ENCODE measurements at places on chromosomes 4 and X.

DNA sequence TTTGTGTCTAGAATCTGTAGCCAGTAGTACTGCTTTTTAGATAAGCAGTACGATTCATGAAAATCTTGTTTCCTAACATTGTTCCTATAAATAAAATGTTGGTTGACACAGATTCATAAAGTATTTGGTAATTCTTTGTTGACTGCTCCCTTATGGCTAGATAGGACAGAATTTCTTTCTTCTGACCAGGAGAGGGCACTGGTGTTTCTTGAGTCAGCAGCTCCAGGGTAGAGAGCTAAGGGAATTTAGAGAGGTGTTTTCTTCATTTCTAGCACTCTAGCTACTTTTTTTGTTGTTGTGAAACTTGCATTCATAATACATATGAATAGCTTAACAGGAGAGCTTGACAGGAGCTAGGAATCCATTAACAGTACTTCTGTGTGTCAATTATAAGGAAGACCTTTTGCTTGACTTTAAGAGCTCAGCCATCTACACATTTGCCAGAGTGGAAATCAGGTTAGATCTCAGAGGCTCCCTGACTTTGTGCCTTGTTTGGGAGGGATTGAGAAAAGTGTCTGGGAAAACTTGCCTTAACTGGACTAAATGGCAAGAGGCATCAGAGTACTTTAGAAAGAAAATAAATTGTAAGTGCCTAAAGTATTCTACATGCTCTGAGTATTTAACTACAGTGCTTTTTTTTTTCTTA, 756.1 kb downstream of the SH3BGRL start:
- no peak for DNase-seq

DNA sequence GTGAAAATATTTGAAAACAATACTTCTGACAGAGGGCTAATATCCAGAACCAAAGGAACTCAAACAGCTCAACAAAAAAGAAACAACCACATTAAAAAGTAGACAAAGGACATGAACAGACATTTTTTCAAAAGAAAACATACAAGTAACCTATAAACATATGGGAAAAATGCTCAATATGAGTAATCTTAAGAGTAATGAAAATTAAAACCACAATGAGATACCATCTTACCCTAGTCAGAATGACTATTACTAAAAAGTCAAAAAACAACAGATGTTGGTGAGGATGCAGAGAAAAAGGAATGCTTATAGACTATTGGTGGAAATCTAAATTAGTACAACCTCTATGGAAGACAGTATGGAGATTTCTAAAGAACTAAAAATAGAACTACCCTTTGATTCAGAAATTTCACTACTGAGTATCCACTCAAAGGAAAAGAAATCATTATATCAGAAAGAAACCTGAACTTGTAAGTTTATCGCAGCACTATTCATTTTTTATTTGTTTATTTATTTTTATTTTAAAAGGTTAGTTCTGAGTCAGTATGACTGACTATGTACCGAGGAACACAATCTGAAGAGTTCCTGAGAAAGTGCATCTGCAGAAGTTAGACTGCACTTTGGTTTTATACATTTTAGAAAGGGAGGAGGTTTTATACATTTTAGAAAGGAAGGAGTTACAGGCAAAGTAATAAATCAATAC, 231.3 kb downstream of the INPP4B start:
- DNase-seq: no peak

GRCh38 chr4:48970471-48970921, 15.6 kb upstream of the CWH43 start:
- DNase-seq: no peak

DNA sequence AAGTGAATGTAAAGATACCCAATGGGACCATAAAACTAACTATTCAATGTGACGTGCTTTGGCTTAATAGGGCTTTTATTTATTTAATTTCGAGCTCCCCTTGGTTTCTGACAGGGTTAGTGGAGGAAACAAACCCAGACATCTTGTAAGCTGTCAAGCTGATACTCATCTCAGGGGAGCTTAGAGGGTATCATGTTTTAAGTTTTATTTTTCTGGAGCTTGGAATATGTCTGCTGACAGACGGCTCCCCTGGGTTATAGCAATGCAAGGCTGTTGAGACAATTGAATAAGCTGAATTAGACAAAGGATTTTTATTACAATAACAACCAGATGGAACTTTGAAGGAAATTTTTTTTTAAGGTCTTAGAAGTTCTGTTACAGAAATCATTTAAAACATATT, 456.5 kb downstream of the IL1RAPL1 start:
- DNase-seq: no peak

DNA sequence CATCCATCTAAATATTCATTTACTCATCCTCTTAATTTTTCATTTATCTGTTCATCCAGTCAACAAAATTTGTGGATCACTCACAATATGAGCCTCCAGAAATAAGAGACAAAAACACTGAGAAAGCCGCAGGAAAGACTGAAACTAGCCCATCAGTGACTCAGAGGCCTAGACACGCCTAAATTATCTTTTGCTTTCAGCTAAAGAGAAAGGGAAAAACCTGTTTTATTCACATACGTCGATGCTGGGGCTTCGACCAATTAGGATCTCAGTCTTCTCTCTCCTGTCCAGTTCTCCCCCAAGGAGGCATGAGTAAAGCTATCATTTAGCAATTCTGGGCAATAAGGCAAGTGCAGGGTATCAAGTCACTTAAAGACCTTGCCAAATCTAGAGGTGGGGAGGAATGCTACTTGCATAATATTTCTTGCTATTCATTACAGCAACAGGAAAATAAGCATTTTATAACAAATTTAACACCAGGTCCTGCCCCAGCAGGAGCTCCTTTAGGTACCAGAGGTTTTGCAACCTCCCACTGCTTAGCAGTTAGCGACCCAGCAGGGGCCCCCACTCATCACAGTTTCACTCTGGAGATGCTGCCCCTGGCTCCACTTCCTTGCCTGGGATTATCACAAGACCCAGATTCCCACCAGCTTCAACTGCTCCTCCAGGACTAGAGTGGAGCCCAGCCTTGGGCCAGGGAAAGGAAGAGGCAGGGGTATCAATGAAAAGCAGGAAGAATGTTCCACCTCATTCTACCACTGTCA, 30.1 kb upstream of the TMEM154 start:
- no peak for DNase-seq

DNA sequence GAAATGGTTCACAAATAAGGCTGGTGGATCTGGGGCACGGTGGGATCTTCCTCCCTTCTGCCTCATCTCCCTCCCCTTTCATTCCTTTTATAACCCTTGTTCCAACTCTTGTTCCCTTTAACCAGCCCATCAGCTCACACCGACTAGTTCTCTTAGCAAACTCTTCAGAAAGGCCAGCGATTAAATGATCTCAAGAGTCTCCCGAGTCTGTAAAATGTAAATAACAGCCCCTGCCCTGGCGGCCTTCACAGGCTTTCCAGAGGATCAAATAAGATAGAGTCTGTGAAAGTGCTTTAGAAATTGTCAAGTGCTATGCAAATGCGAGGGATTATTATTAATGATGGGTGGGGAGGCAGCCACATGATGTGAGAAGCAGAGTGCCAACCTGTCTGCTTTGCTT, 27.1 kb downstream of the TSC22D3 start:
- no peak for DNase-seq

DNA sequence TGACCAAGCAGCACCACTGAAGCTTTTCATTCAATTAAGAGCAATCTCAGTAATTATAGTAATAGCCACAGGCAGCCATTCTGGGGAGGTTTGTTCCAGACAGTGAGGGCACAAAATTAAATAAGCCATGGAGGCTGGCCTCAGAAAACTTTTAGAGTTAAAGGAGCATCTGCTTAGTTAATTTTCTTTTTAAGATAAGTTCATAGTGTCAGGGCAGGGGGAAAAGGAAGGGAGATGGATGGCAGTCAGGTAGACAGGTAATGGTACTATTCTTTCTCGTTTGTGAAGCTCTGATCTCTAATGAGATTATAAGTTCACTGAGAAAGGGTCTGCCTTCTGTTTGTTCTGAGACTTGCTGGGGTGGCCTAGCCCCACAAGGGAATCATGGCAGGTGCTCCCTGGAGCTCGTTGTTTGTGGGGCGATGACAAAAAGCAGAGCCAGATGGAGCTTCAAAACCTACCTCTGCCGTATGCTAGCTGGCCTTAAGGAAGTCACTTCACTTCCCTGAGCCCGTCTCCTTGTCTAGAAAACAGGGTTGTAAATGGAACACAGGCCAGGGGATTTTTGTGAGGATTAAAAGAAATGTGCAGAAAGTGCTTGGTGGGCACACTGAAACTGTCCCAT, 44.6 kb upstream of the FGFBP2 start:
- DNase-seq: no peak

- DNase-seq: no peak
Observed at GRCh38 chr4:12375805-12376204, 947.1 kb upstream of the HS3ST1 start.

- DNase-seq: peak; percentile 55
Observed at GRCh38 chr4:128528793-128529553, 241.4 kb upstream of the PGRMC2 start.

GRCh38 chr4:134666640-134667039, 465.1 kb upstream of the PABPC4L start:
- no peak for DNase-seq

GRCh38 chr4:19486400-19486799, 765.3 kb upstream of the SLIT2 start:
- DNase-seq: no peak

DNA sequence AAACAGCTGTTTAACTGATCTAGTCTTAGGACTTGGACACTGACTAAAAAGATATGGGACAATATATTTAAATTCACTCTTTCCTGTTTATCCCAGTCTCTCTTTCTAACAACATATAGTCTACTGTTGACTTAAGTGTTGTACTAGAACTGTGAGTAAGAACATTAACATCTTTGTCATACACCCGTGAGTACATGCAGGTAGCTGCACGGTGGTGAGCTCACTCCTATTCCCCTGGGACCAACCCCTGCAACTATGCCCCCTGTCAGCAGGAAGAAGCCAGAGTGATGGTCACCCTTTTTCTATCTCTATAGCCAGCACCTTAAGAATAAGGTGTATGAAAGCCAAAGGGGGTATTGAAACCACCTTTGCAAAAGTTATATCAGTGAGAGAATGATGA, 17.6 kb downstream of the TBL1X start:
- no peak for DNase-seq

DNA sequence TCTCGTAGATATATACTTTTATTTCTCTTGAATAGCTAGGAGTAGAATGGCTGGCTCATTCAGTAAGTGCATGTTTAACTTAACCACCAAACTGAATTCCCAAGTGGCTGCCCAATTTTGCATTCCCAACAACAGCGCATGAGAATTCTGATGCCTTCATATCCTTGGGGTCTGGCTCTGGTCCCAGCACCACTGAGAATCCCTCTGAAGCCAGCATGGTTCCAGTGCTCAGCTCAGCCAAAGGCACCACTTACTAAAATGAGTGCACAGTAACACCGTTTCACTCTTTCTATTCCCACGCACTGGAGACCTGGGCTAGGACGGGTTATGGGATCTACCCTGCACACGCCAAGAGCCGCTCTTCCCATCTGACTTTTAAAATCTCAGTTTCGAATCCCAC, 60.4 kb downstream of the CASP3 start:
- no peak for DNase-seq

DNA sequence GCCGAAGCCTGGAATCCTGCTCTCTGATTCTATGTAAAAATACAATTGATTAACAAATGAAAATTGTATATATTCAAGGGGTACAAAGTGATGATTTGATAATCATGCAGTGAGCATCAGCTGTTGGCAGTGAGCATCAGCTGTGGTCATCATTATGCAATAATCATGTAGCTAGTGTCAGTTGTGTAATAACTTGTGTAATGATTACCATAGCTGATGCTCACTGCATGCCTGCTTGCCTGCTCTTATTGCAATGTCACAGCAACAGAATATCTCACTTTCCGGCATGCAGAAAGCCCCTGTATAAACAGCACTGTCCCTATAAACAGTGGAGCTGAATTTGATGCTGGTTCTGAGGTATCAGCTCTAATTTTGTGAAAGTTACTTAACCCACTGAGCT, 46.8 kb downstream of the SULT1B1 start:
- no peak for DNase-seq

- DNase-seq: peak; percentile 87
Observed at GRCh38 chr4:119300101-119300978, 21.6 kb downstream of the FABP2 start.
